Dorsolateral prefrontal cortex (tissue), 122 donors: ENCODE measurements at places on chromosomes 3 and 15.

DNA sequence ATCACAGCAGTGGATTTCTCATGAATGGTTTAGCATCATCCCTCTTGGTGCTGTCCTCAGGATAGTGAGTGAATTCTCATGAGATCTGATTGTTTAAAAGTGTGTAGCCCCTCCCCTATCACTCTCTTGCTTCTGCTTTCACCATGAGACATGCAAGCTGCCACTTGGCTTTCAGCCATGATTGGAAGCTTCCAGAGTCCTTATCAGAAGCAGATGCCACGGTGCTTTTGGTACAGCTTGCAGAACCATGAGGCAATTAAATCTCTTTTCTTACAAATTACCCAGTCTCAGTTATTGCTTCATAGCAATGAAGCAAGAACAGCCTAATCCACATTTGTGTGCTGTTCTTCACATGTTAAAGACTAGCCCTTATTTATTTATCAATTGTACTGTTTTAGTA, 495.2 kb upstream of the EPHA6 start:
- no peak for DNase-seq

DNA sequence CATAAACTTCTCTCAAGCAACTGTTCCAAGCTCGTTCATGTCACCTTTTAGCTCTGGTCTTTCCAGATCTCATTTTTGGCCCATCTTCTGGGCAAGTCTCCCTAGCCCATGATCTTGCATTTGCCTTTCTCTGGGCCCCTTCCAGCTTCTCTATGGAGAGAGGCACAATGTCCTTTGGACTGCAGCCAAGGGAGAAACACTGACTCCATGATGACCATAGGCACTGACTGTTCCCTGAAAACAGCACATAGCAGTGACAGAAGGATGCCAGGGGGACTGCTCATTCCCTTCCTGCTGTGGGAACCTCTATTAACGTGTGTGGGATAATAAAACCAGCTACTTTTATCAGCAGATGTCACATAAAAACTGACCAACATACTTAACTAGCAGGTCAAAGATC, 60.3 kb downstream of the STRIT1 start:
- DNase-seq = peak; percentile 29

DNA sequence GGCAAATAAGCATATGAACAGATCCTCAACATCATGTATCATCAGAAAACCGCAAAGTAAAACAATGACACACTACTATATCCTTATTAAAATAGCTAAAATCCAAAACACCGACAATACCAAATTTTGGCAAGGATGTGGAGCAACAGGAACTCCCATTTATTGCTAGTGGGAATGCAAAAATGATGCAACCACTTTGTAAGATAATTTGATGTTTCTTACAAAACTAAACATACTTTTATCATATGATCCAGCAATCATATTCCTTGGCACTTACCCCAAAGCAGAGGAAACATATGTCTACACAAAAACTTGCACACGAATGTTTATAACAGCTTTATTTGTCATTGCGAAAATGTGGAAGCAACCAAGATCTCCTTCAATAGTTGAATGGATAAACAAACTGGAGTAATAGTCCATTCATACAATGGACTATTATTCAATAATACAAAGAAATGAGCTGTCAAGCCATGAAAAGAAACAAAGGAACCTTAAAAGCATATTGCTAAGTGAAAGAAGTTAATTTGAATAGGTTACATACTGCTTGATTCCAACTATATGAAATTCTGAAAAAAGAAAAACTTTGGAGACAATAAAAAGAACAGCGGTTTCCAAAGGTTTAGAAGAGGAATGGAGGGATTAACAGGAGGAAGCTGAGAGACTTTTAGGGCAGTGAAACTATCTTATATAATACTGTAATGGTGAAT, 172.0 kb downstream of the VPS13C start:
- DNase-seq = no peak

DNA sequence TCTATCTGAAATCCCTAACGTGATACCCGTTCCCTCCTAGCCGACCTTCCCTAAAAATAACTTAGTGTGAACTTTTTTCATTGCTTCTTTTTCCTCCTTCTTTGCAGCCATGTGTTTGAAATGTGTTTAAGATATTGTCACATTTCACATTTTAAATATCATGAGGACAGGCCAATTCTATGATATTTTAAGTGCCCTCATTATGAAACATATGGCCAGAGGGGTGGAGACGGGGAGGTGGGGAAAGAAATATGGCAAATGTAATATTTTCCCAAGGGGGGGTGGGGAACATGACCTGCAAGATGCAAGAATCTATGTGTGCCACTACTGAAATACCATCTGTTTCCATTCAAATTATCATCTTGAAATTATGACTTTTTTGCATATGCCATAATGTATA, 1039.2 kb downstream of the AGBL1 start:
- DNase-seq = no peak

DNA sequence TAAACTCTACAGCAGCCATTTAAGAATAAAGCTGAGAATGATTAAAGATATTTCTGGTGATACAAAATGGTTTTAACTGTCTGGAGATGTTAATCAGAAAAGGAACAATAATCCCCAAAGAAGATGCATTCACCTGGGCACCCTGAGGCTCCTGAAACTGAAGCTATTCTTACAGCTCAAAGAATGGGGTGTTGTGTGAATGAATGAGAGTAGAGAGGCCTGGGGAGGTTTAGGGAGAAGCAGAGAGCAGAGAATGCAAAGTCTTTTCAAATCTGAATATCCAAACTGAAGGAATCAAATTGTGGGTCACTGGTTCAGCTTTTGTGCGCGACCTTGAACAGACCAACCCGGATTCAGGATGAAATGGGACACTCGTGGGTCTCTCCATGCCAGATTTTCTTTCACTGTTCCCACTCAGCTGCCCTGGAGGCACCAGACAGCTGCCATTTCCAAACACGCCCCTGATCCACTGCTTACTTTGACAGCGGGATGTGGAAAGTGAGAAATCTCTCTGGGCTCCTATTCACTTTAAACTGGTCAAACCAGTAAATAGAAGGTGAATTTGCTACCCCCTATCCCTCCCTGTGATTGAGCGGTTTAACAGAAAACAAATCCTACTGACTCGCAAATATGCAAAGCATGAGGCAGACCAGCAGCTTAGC, 485.5 kb upstream of the THBS1 start:
- no peak for DNase-seq

DNA sequence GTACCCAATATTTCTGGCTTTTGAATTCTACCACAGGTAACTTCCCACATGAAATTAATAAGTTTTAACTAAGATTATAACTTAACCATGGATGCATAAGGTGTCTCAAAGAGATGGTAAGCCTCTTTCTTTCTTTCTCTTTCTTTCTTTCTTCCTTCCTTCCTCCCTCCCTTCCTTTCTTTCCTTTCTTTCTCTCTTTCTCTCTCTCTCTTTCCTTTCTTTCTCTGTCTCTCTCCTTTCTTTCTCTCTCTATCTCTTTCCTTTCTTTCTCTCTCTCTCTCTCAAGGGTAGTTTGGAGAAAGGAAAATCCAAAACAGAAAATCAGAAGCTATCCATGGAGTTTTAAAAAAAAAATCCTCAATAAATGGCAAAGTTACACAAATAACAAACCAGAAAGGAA, 10.4 kb upstream of the MTMR14 start:
- DNase-seq = no peak

GRCh38 chr3:122067588-122068240, 12.6 kb downstream of the CD86 start:
- DNase-seq = no peak

GRCh38 chr3:140903196-140903595, 38.4 kb upstream of the SLC25A36 start:
- DNase-seq = no peak

GRCh38 chr15:76678766-76679165, 226.4 kb downstream of the SCAPER start:
- DNase-seq = no peak

DNA sequence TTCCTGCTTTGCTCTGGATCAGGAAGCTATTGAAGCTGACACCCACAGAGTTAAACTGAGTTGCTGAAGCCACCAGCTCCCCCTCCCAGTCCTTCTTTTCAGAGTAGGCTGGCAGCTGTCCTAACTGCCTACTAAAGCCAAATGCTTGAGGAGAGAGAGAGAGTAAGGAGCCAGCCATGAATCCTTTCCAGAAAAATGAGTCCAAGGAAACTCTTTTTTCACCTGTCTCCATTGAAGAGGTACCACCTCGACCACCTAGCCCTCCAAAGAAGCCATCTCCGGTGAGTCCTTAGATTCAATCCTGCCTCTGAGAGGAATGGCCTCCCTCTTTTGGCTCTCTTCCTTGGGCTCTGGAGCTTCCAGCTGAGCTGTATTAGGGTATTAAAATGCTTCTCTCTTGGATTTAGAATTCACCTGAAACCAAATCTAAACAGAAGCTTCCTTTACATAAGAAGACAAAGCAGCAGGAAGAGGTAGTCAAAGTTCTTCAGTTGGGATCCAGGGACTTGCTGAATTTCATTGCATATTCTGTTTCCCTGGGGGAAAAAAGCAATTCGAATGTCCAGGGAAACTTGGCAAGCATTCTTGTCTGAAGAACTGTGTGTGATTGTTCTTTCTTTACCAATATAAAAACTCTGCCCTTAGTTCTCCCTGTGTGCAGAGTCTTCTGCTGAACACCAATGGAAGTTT, at the start of gene SLC15A2:
Gene SLC15A2, plus strand, starts transcription at position 101 of the 690 bp plus-strand sequence. Its CDS starts 76 bp downstream, at position 177.
- DNase-seq = no peak

DNA sequence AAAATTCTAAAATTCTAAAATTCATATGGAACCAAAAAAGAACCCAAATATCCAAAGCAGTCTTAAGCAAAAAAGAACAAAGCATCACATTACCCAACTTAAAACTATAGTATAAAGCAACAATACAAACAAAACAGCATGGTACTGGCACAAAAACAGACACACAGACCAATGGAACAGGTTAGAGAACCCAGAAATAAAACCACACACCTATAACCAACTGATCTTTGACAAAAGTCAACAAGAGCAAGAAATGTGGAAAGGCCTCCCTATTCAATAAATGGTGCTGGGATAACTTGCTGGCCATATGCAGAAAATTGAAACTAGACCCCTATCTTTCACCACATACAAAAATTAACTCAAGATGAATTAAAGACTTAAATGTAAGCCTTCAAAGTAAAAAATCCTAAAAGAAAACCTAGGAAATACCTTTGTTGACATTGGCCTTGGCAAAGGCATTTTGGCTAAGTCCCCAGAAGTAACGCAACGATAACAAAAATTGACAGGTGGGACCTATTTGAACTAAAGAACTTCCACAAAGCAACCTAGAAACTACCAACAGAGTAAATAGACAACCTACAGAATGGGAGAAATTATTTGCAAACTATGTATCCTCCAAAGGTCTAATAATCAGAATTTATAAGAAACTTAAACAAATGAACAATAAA, 56.9 kb downstream of the TTBK2 start:
- DNase-seq = no peak

- no peak for DNase-seq
These were observed 27.5 kb upstream of the ZNF148 start for GRCh38 chr3:125402639-125403038.

GRCh38 chr15:59473226-59473625, 35.2 kb downstream of the FAM81A start:
- no peak for DNase-seq

DNA sequence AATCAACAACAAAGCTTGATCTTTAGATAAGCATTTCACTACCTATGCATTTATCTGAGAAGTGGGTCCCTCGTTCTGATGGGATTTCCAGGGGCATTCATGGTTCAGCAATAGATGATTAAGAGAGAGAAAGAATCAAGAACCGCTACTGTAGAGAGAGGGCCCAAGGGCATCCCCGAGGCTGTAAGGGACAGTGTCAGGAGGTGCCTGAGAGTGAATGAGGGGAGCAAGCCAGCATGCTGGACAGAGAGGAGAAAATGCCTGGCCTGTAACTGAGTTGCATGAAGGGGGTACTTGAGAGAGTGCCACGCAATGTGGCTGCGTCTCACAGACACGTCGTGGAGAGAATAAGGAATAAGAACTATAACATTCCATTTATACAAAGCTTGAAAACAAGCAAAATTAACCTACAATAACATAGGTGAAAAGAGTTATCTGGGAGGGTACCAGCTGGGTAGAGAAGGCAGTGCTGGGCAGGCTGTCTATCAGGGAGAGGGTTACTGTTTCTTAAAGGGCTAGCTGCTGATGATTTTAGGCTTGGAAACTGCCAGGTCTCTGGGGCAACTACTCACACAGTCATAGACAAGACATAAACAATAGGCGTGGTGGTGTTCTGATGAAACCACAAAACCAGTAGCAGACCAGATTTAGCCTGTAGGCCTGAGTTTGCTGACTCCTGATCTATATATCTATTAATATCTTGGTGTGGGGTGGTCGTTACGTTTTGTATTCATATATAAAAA, 374.6 kb upstream of the CFAP20DC start:
- no peak for DNase-seq

DNA sequence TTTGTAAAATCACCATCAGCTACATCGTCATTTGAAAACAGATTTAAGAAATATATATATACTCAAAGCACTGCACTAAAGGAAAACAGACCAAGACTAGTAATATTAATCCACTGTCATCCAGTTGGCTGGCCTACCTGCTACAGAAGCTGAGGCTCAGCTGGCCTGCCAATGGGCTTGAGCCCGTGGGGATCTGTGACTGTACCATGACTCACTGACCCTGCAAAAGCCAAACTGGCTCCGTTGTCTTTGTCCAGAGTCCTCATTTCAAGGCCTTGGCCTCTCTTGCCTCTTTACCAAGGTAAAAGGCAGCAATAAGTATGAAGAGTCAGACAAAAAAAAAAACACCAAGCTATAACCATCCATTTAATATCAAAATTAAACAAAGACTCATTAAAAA, 463.5 kb upstream of the RASGRP1 start:
- no peak for DNase-seq

GRCh38 chr3:53571264-53571663, 76.9 kb downstream of the CACNA1D start:
- DNase-seq = no peak
